ENCODE measurements at places on chromosomes 7 and 10.
A peak's percentile ranks its signal among the peaks of the same experiment; 100 is the strongest.

DNA sequence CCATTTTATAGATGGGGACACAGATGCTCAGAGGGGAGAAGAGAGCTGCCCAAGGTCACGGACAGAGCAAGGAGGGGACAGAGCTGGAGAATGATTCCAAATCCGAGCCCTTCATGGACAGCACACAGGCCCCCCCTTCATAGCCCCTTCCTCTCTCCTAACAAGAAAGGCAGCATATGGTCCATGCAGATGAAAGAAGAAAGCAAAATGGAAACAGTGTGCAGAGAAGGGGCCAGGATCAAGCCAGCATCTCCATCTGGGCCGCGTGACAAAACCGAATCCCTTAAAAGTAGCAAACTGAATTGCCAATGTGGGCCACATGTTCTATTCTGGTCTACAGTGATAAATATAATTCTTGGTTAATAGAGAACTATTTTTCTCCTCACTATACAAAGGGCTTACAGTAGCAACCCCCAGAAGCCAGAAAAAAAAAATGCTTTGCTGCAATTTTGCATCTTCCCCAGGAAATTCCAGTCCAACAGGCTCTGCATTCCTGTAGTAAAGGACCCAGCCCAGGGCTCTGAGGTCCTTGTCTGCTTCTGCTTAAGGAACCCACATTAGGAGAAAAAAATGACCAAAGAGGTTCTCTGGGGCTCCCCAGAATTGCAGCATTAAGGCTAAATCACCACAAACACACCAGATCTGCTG lies 7.8 kb downstream of the CPXM2 start:
- no peak for DNase-seq

GRCh38 chr7:116618338-116619128 lies 53.5 kb upstream of the MET start:
- no peak for DNase-seq

DNA sequence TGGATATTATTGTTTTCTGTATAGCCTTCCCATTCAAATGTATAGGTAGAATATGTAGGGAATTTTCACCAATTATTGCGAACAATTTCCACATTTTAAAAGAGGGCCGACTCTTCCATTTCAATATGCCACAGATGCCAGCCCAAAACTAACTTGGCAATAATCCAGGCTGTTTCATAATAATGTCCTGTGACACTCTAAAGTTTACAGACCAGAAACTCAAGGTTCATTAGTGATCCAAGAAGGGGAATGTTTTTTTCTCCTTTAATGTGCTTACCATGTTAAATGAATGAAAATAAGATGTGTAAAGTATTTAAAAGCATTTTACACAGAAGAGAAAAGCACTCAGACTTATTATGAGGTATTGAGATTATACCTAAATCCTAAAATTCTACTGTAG lies 63.0 kb upstream of the FAM3C start:
- DNase-seq, result no peak

GRCh38 chr10:60031664-60032063 lies 125.3 kb upstream of the CCDC6 start:
- DNase-seq, result no peak

GRCh38 chr10:50561266-50561665 lies 62.5 kb downstream of the SGMS1 start:
- peak; percentile 87 for DNase-seq

DNA sequence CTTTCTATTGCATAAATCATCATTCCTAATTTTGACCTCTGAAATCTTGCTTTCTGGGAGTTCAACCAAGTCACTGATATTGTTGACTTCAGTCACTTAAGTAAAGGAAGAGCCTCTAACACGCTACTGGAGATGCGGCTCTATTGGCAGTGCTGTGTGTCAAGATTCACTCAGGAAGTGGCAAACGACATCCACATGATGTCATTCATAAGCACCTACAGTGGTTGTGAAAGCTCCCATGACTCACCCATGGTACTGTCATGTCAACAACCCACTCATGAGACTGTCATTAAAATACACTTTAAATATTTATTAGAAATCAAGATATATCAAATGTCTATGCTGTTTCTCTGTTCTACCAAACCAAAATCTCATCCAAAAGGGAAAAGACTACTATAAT lies 52.5 kb upstream of the LHFPL3 start:
- DNase-seq, result no peak

- no peak for DNase-seq
Measured at GRCh38 chr7:149500201-149500600, 2.6 kb upstream of the ZNF746 start.

DNA sequence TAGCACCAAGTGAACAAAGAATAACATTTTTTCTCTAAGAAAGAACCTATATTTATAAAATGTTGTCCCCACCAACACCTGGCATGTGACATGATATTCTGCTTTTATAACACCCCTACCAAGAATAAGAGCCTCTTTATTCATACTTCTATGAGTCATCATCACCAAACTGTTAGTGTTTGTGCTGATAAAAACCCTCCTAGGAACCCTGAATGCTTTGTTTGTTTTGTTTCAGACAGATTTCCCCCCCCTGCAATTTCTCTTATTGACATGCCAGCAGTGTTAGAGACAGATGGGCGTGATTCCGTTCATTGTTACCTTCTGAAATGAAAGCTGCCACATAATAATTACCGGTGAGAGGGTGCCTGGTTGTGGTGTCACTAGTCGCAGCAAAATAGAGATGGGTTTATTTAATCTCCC lies 651.1 kb downstream of the SORCS1 start:
- no peak for DNase-seq

GRCh38 chr7:126179916-126180315 lies 1072.8 kb downstream of the GRM8 start:
- DNase-seq, result no peak

DNA sequence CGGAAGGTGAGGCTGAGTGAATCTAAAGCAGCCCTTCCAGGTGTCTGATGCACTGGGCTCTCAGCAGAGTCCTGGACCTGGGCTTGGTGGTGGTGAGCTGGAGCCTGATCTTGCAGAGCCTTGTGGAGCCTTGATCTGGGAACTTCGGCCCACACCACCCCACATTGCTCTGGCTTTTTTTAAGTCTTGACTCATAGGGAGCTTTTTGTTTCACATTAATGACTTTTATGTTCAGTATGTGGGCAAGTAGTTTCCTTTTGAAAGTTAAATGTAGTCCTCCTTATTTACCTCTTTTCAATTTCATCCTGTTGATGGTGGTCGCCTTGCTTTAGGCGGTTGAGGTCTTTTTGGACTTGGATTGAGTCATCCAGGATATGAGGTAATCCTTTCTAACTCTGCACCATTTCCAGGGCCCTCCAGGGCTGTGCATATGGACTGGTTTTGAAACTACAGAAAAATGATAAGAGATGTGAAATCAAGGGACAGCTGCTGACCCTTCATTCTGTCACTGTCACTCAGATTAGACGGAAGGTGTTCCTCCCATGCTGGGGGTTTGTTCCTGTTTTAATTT lies 2.9 kb upstream of the NRAP start:
- DNase-seq, result no peak

GRCh38 chr10:128550045-128550444 lies 423.8 kb upstream of the MKI67 start:
- DNase-seq, result no peak

DNA sequence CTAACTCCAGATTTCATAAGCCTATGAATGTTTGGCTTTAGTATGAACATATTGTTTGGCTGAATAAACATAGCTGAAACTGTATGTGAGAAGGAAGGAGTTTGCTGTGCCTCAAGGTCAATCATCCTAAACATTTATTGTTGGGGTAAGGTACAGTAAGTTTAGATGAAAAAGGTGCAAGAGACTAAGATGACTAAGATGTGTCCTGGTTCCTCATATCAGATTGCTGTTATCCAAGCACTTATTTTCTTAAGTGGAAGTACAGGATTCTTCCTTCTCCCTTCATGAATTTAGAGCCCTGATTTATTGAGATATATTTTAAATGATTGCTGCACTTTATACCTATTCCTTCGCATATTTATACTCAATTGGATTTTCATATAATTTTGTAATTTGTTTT lies 12.2 kb downstream of the MDFIC start:
- DNase-seq, result no peak

- DNase-seq, result no peak
Measured at GRCh38 chr10:133394801-133395221, 854 bp downstream of the MTG1 start.

- no peak for DNase-seq
Measured at GRCh38 chr7:47991270-47991669, 11.9 kb upstream of the HUS1 start.

- no peak for DNase-seq
Measured at GRCh38 chr10:78964952-78965633, 103.7 kb upstream of the ZMIZ1 start.

- DNase-seq, result peak; percentile 21
Measured at GRCh38 chr10:787933-788651, 98.6 kb upstream of the DIP2C start.

GRCh38 chr10:31515819-31516402 lies 196.9 kb downstream of the ZEB1 start:
- no peak for DNase-seq

- DNase-seq, result no peak
Measured at GRCh38 chr7:130988443-130988842, 254.4 kb upstream of the KLF14 start.

DNA sequence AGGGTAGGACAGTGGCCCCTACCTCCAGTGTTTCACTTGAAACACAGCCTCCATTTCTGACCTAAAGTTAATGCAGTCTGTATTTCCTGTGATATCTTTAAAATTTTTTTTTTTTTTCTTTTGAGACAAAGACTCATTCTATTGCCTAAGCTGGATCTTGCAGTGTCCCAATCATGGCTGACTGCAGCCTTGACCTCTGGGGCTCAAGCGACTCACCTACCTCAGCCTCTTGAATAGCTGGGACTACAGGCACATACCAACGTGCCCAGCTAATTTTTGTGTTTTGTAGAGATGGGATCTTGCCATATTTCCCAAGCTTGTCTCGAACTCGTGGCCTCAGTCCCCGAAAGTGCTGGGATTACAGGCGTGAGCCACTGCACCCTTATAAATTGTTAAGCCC lies 16.7 kb upstream of the MGAM2 start:
- DNase-seq, result no peak
